ENCODE measurements at places on chromosomes 1 and 21.

- no peak for DNase-seq
These were observed 31.6 kb downstream of the DOP1B start for GRCh38 chr21:36188081-36188681.

- no peak for DNase-seq
These were observed 162.9 kb downstream of the PLPP3 start for GRCh38 chr1:56416495-56416894.

DNA sequence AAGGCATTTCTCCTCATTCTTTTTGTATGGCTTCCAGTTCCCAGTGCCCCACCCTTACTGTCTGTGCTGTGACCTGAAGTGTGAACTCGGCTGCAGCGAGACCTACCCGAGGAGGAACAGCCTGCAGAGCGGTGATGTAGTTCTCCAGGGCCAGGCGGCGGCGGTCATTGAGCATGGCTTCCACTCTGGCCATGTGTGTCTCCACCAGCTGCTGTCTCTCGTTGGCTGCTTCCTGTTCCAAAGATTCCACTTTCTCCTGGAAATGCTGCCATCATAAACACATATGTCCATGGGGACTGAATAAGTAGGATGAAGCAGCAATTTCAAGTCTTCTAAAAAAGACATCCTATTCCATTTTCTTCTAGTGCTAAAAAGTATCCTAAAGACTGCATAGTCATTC is 195.6 kb downstream of the APP start:
- DNase-seq: no peak

DNA sequence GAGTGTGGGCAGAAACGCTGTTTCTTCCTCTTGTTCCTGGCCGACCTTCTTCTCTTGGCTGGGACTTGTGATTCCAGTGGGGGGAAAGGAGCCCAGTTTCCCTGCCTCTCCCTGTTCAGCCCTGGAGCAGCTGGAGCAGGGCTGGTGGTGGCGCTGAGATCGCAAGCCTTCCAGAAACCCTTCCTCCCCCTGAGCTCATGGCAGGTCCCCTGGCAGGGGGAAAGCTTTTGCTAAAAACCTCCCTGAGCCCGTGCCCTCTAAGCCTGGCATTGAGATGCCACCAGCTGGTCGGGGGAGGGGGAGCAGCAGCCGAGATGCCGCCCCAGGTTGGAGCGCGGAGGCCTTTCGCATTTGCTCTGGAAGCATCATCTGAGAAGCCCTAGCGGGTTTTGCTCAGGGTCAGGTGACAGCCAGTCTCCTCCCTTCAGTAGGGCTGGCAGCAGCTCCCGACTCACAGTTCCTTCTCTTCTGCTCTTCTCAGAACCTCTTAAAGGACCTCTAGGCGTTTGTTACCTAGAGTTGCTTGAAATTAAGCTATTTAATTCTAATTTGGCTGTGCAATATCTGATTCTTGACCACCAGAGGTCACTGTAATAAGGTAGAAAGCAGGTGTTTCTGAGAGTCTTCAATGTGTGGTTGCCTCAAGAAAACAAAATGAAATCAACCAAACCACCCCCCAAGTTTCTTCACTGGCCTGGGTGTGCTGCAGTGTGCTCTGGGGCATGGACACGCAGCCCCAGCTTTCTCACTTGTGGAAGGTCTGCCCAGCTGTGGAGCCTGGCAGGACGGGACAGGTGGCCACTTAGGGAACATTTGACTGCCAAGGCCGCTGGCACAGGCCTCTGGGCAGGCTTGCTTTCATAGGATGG is 257.3 kb downstream of the CAMTA1 start:
- no peak for DNase-seq

GRCh38 chr1:23966973-23967493 is 7.4 kb downstream of the PNRC2 start:
- DNase-seq: no peak

DNA sequence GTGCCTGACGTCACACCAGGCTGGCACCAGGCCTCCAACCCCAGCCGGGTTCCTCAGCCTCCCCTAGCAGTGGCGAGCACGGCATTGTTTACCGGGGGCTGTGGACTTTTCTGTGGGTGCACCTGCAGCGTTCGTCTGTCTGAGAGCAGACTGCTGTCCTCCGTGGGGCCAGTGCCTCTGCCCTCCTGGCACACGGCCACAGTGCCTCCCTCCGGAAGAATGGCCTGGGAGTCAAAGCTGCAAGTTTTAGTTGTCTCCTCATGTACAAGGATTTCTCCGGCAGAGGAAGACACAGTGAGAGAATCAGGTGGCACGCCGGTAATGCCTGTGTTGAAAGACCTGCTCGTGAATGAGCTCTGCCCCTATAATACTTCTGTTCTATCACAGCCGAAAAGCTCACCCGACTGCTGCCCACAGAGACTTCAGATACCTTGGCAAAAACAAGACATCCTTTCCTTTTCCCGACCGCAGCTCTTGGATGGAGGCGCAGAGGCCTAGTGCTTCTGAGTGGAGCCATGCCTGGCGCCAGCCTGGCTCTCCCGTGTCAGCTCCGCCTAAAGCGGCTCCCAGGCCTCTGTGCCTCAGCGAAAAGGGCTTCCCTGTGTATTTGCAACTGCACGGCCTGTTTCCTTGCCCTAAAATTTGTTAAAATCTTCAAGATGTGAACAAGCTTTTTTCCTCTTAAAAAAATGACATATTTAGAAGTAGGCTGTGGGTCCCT is 71.4 kb downstream of the AGPAT3 start:
- no peak for DNase-seq

DNA sequence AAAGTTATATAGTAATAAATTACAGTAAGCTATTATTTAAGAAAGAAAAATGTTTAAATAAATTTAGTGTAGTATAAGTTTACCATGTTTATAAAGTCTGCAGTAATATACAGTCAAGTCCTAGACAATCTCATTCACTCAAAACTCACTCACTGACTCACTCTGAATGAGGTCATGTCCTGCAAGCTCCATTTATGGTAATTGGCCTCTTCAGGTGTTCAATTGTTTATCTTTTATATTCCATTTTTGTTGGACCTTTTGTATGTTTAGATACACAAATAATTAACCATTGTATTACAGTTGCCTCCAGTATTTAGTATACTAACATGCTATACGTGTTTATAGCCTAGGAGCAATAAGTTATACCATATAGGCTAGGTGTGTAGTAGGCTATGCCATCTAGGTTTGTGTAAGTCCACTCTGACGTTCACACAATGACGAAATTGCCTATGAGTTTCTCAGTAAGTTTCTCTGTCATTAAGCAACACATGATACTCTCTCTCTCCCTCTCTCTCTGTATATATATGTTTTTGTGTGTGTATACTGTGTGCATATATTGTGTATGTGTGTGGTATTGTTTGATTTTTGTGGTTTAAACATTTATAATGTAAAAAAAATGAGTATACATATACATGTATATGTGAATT is 161.2 kb downstream of the NCAM2 start:
- DNase-seq: no peak

DNA sequence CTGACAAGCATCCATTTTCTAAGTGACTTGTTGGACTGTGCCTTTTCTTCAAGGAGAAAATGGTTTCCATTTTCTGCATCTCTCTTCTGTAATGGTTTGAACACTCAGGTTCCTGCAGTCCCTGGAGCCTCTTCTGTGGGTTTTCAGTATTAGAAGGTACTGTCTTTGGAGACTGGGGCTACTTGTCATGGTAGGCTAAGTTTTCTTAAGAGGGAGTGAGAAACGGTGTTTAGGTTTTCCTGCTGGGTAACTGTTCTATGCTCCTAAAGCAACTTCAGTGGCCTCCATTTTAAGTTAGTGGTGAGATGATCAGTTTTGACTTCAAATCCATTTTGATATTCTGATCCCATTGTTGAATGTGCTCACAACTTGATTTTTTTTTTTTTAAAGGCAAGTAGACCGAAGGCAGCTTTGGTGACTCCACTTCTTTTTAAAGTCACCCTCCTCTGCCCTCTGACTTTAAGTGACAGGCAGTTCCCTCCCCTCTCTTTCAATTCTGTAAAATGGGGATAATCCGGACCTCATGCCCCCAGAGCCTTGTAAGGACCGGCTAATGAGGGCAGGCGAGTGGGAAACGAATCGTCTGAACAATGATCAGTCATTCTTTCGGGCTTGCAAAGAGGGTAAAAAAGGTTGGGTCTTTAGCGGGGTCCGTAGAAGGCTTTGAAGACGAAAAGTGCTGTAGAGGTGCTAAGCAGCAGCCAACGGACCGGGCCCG is 1.0 kb upstream of the ARID1A start:
- DNase-seq: no peak

- DNase-seq: no peak
These were observed 194.0 kb upstream of the VAMP3 start for GRCh38 chr1:7576946-7577657.

DNA sequence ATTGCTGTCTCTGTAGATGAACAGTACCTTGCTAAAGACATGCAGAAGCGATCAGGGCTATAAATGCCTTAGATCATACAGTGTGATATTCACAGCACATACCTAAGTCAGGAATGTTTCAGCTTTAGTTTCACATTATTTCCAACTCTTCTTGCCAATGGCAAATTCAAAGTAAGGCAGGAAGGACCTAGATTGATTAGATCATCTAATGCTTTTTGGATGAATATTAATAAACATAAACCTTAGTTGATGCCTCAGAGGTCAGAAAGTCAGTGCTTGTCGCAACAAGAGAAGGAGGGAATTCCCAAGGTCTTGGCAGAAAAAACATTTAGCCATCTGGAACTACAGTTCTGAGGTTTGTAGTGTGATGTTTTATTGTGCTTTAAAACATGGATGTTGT is 122.3 kb downstream of the TNFSF18 start:
- no peak for DNase-seq

GRCh38 chr1:119956306-119956705 is 60.0 kb upstream of the ADAM30 start:
- no peak for DNase-seq

GRCh38 chr21:34202553-34203372 is 129.4 kb downstream of the MRPS6 start:
- DNase-seq: no peak

- DNase-seq: no peak
These were observed 8.3 kb downstream of the DNAI4 start for GRCh38 chr1:66916320-66916719.

DNA sequence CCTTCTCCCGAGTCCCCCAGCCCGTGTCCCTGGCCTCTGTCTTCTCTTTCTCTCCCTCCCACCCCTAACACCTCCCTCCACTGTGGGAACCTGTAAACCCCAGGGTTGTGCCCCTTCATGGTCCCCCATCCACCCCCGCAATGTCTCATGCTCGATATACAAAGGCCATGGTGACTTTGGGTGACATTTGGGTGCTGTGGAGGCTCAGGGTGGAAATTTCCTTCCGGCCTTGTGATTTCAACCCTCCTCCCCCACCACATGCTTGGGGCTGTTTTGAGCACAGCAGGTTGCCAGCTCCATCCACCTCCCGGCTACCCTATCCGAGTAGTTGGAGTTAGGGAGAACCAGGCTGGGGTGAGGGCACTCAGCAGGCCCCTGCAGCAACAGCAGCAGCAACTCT is 25.7 kb upstream of the VPS13D start:
- DNase-seq: no peak

GRCh38 chr21:45611939-45612664 is 31.4 kb upstream of the PCBP3 start:
- DNase-seq: no peak

DNA sequence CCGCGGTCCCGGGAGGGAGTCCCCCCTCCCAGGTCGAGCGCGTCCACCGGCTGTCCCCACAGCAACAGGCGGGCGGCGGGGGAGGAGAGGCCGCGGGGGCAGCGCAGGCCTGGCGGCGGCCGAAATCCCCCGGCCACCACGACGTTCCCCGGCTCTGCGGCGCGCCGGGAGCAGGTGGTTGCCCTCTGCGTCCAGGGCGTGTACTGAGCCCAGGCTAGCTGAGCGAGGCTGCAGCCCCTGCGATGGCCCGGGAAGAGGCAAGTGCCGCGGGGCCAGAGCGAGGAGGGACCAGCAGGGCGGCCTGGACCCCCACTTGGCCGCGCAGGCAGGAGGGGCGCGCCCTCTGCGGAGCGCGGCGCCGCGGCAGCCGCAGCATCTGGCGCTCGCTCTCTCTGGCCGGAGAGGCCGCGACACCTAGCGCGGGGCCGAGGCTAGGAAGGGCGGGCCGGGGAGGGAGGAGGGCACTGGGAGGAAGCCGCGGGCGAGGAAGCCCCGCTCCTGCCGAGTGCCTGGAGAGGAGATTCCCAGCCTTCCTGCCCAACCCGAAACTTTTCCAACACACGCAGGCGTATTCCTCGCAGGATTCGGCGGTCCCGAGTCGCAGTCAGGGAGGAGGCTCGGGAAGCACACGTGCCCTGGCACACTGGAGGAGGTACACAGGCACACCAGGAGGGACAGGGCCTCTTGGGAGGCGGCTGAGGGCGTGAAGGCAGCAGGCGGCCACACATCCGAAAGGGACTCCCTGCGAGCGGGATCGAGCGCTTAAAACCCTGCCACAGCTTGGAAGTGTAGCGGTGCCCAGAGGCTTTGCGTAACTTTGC is 4.9 kb upstream of the PROX1 start:
- no peak for DNase-seq
